ENCODE measurements at places on chromosomes 2 and 18.

- DNase-seq = no peak
Observed at GRCh38 chr2:211957799-211958198, 580.8 kb downstream of the ERBB4 start.

DNA sequence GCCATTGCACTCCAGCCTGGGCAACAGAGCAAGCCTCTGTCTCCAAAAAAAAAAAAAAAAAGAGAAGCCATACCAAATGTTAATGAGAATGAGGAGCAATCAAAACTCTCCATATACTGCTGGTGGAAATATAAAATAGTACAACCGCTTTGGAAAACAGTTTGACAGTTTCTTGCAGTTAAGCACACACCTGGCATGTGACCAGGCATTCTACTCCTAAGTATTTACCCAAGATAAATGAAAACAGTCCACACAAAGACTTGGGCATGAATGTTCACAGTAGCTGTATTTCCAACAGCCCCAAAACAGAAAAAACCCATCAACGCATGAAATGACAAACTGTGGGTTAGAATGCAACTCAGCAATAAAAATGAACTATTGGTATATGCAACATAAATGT is 76.0 kb upstream of the ST8SIA5 start:
- DNase-seq = no peak

- DNase-seq = no peak
Observed at GRCh38 chr2:103285354-103285753, 523.5 kb downstream of the TMEM182 start.

DNA sequence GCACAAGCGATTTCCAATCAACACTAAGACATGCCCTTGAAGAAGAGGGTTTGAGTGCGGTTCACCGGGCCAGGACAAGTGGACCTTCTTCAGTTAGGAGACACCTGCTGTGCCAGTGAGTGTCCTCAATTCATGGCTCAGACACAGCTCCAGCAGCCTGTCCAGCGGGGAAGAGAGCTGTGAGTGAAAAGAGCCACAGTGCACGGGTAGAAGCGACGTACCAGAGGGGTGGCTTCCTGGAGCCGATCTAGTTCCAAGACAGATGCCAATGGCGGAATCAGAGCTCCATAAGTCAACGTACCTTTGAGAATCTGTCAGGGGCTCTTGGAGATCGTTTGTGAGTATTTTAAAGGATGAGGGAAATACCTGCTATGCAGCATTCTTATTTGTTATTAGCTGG is 119.9 kb upstream of the SALL3 start:
- no peak for DNase-seq

DNA sequence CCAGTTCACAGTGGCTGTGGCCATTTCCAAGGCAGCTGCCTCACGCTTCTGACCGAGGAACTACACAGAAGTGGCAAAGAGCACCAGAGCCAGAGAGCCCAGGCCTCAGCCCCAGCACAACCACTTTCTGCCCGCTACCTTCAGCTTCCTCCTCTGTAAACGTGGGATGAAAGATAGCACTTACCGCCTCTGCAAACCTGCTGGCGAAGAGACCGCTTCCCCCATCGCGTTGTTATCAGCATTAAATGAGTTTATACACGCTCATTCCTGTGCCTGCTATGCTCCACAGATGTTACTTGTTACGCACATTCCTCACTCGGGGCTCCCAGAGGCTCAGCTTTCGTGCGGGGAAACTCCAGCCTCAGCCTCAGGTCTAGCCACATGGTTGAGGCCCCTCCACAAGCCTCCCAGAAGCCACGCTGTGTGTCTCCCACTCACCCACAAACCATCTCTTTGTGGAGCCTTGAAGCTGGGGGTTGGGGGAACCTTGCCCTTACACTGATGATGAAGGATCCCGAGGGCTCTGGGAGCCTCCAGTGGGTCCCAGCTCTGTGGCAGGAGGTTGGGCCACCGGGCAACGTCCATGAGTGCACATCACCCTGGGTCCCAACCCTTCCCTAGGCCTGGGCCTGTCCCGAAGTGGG is 63.3 kb upstream of the SMAD7 start:
- peak; percentile 7 for DNase-seq

DNA sequence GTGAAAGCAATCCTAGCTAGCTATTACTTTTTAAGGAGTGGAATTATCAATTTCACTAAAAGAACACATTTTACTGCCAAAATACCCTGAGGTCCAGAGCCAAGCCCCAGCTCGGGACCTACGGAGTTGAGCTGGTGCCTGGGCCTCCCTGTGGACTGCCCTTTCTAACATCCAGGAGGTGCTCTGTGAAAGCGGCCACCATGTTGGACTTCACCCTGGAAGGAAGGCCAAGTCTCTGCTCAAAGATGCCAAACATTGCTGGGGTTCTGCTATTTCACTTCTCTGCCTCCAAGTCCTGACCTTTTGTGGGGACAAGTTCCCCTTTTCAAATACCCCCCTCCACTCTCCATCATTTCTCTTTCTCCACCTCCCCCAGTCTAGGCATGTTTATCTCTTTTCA is 498.7 kb upstream of the RAB6C start:
- DNase-seq = no peak

- DNase-seq = no peak
Observed at GRCh38 chr18:8751692-8752091, 46.3 kb downstream of the MTCL1 start.

GRCh38 chr18:31740180-31740579 is 20.5 kb downstream of the SLC25A52 start:
- DNase-seq = no peak

GRCh38 chr2:170371231-170371998 is 193.5 kb downstream of the MYO3B start:
- DNase-seq = no peak

DNA sequence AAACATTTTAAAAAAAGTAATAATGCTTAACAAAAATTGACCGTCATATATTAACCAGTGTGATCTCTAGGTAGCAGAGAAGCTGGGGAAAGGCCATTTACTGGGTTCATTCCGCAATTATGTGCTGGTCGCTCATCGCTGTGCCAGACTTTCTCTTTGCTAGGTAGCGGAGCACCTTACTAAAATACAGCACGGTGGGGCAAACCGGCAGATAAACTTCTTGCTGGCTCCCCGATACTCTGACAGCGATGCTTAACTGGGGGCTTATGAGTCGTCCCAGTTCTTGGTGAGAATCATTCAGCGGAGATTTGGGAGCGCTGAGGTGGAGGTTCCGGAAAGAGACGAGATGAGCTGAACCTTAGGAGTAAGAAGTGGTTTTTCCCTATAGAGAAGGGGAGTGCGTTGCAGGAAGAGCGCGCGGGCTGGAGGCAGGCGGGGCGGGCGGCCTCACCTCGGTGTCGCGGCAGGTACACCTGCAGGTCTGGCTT is 605 bp downstream of the C2orf68 start:
- no peak for DNase-seq

DNA sequence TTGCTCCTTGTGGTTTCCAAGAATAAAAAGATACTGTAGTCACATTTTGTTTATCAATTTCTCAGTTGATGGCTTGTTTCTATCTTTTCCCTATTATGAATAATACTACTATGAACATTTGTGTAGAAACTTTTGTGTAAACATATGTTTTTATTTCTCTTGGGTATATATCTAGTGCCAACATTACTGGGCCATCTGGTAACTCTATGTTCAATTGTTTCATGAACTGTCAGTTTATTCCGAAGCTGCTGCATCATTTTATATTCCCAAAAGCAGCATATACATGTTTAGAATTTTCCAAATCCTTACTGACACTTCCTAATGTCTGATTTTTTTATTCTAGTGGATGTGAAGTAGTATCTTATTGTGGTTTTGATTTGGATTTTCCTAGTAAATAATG is 737.6 kb upstream of the TMEFF2 start:
- DNase-seq = no peak

DNA sequence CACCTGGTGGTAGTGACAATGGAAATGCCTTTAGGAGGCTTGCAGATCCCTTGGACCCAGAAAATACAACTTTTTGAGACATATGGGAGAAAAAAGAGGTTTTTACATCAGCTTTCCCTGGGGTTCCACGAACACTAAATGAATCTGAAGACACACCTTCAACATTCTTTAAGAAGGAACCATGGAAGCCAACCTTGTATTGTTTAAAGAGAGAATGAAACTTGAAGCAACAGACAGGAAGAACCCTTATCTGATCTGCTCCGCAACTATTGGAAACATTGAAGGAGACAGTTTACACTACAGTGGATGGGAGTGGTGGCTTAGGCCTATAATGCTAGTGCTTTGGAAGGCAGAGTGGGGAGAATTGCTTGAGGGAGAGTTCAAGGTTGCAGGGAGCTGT is 190.4 kb downstream of the LAMA1 start:
- DNase-seq = no peak

- no peak for DNase-seq
Observed at GRCh38 chr2:170076189-170076588, 101.8 kb upstream of the MYO3B start.

DNA sequence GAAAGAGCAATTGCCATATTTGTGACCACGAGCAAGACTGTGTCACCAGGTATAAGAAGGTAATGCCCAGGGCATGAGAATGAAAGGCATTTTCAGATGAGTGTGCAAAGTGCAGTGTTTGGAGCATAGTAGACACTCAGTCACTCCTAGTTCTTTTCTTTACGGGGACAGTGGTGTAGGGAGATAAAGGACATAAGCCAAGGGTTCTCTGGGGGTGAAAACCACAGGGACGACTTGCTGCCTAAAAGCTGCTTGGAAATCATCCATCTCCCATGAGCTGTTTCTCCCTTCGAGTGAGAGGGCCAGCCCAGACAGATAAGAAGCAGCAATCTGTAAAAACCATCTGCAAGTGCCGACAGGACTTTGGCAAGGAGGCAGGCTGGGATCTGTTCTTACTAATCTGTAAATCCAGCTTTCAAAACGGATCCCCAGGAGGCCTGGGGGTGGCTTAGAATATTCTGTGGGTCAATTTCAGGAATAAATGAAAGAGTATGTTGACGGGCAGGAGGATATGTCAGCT is 221.6 kb downstream of the LPIN1 start:
- DNase-seq = no peak

GRCh38 chr18:3251963-3252277 is 4.3 kb downstream of the MYL12A start:
- DNase-seq = no peak

DNA sequence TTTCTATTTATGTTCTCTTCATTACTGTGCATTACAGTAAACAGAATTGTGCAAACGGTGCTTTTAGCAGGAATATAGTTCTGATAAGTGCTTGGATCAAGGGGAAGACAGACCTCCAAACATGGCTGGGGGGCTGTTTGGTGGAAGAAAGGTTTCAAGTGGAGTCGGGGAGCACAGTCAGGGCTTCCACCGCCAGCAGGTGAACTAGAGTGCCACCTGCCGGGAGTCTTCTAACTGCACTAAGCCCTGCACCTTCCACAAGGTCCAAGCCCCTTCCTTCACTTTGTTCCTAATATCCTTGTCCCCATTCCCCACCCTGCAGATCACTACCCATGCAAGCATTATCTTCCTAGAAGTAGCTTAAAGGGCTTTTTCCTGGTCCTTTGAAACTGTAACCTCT is 11.1 kb downstream of the ONECUT2 start:
- DNase-seq = no peak

- no peak for DNase-seq
Observed at GRCh38 chr2:151716721-151717120, 17.6 kb downstream of the NEB start.

DNA sequence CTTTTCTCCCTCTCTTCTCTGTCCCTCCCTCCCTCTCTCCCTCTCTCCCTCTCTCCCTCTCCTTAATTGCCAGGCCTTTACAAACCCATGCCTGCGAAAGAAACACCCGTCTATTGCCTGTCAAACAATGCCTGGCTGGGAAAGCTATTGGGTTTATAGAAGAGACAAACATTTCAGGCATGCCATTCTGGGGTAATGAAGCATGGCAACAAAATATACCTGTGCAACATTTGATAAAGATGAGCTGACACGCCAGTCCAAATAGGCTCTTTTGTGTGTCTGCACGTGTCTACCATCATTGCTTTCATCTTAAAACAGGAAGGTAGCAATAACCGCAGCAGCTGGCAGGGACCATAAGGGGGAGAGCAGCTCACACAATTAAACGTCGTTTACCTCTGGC is 282.1 kb downstream of the ZNF516 start:
- no peak for DNase-seq

GRCh38 chr2:239223310-239224198 is 177.3 kb downstream of the HDAC4 start:
- no peak for DNase-seq

GRCh38 chr2:208049006-208049405 is 23.7 kb upstream of the PLEKHM3 start:
- no peak for DNase-seq

- DNase-seq = peak; percentile 52
Observed at GRCh38 chr18:55587418-55588110, 428 bp downstream of the TCF4 start.

- no peak for DNase-seq
Observed at GRCh38 chr18:73352546-73352945, 484.8 kb upstream of the NETO1 start.

DNA sequence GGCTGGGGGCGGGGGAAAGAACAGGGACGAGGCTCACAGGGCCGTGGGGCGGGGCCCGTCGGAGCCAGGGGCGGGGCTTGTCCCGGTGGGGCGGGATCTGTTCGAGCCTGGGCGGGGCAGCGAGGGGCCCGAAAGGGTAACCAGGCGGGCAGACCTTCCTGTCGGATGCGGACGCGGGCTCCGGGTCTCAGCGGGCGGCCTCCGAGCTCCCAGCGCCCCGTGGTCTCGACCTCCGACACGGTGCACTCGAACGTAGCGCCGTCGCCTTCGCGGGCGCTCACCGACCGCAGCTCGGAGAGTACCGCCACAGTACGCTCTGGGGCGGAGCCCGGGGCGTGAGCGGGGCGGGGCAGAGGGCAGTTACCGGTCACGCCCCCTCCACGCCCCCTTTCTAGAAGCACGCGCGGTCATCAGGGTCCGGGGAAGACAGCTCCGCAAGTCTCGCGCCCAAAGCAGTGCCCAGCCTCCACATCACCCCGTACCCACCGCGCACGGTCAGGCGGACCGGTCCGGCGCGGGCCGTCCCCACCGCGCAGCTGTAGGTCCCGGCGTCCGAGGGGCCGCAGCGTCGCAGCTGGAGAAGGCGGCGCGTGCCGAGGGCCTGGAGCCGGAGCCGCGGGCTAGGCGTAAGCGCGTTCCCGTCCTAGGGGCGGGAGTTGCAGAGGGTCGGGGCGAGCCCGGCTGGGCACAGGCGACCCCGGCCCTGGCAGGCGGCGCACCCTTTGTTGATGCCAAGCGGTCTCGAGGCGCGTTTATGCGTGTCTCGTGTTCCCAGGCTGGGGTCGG is 8.7 kb downstream of the TMEM198 start:
- peak; percentile 90 for DNase-seq
